ENCODE measurements at places on chromosomes 6 and 20. TPM values are rescaled to one million over a fixed set of nuclear protein-coding genes. Genes with fewer than 3 reads are reported as not detected.

- no peak for DNase-seq
Observed at GRCh38 chr20:36396847-36397630, 90.9 kb downstream of the DLGAP4 start.

DNA sequence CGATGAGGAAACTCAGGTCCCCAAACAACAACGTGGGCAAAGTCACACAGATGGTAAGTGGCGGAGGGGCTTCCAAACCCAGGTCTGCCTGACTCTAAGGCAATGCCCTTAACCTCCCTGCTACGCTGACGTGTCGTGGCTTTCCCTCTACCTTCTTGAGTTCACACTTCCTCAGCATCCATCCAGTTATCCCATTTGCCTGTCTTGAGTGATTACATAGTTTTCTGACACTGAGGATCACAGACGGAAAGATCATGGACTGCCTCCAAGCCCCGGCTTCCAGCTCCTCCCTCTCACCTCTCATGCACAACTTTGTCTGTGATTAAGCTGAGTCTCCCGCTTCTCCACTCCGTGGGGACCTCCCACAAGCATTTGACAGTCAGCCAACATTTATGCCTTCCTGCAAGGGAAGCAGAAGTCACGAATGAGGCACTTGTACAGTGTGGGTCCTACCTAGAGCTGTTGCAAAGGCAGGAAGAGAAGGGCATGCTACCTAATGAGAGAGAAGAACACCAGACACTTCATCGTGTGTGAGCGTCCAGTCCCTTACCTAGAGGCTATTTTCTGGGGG, 33.8 kb downstream of the TBC1D7 start:
- DNase-seq: peak; percentile 13

- DNase-seq: no peak
Observed at GRCh38 chr20:32240205-32240604, 32.5 kb downstream of the POFUT1 start.

TBXT gene
- not detected for total RNA-seq

MGME1 gene
- 15.1 TPM for total RNA-seq

DNA sequence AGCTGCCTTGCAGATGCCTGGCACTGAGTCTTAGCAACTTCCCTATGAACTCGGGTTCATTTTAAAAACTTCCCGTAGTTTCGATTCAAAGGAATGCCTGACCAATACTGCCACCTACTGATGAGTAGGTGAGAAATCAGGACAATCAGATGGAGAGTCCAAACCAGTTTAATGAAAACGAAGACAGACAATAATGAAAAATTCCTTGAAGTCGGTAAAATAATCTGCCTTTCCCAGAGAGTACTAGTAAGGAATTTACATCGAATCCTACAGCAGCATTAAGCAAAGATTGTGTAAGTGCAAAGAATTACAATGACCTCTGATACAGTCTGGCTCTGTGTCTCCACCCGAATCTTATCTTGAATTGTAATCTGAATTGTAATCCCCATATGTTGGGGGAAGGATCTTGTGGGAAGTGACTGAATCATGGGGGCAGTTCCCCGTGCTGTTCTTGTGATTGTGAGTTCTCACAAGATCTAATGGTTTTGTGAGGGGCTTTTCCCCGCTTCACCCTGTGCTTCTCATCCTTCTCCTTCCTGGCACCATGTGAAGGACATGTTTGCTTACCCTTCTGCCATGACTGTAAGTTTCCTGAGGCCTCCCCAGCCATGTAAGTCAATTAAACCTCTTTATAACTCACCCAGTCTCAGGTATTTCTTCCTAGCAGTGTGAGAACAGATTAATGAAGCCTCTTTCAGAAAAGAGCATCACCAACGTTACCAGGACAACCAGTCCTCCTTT, 134.4 kb downstream of the ARHGAP18 start:
- DNase-seq: no peak

DNA sequence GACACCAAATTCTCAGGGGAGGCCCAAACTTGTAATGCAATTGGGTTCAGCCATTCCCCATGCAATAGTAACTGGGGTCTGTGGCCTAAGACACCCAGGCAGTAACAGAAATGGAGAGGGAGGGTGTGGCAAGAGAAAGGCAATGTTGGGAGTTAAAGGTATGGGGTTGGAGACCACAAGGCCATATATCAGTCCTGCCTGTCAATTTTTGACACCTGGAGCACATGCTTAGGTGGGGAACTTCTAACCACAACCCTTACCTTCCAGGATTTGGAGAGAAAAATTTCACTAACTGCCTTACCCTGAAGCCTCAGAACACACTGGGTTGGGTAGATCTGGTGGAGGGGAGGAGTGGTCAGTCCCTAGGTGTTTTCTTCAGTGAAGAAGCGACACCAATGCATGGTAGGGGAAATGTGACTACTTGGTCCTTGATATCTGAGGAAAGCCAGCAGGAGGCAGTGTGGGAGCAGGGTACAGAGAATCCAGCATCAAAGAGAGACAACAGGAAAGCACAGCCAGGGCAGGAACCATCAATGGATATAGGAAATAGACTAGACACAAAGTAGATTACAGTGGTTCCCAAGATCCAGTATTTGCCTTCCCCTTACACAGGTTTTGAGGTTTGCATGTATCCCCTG, 6.8 kb upstream of the USP49 start:
- DNase-seq: no peak

UNC93A gene
- total RNA-seq: not detected

SMOC2 gene
- total RNA-seq: 26.1 TPM

VEGFA gene
- total RNA-seq: 261 TPM

RBM38 gene
- 18.2 TPM for total RNA-seq

- DNase-seq: no peak
Observed at GRCh38 chr6:52328729-52329128, 33.2 kb upstream of the PAQR8 start.

DNA sequence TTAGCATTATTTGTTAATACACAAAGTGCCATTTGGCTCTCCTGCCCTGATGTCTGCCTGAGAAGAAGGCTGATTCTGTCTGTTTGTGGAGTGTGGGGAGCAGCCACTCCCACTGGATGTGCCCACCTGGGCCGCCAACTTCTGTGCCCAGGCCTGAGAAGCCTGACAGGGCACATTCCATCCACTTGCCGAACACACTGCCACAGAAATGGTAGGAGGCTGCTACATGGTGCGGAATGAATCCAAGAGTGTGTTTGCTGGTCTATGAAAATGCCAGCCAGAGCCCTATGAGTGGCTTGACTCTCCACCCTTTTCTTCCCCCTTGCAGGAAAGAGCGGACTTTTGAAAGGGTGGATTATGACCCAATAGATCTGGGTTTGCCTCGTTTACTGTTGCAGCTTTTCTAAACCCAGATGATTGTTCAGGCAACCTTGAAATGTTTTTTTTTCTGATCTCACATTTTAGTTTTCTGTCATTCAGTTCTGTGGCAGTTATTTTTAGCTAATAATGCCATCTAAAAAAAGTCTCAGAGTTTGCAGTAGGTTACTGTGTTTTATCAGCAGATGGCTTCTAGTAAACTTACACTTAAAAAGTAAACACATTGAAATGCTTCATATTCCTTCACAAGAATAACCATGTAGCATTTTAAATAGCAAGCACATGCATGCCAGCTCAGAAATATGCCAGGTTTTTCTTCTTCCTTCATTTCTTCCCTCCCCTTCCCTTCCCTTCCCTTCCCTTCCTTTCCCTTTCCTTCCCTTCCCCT, 196.5 kb downstream of the SLC35F1 start:
- DNase-seq: no peak

DNA sequence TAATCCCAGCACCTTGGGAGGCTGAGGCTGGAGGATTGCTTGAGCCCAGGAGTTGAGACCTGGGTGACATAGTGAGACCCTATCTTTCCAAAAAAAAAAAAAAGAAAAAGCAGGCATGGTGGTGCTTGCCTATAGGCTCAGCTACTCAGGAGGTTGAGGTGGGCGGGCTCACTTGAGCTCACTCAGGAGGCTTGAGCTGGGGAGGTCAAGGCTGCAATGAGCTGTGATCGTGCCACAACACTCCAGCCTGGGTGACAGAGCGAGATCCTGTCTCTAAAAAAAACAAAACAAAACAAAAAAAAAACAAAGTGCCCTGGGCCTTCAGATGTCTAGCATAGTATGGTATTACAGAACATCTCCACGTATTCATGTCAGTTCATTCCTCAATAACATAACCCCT, 42.9 kb downstream of the ZFAND3 start:
- no peak for DNase-seq

DNA sequence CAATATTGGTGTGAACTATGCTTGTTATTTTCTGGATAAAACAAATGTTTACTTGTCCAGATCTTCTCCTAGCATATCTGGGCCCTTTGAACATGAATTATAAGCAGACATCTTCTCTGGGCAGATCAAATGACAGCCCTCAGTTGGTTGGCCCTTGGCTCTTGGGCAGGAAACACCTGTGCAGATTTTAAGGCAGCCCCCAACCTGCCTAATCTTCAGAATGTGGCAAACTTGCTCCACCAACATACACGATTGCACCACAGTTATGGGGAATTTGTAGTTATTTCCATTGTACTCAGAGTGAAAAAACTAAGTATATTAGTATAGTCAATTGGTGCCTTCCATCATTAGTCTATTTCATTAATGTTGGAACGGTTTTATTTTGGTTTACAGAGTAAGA, 94.9 kb upstream of the KCNK16 start:
- DNase-seq: no peak

DNA sequence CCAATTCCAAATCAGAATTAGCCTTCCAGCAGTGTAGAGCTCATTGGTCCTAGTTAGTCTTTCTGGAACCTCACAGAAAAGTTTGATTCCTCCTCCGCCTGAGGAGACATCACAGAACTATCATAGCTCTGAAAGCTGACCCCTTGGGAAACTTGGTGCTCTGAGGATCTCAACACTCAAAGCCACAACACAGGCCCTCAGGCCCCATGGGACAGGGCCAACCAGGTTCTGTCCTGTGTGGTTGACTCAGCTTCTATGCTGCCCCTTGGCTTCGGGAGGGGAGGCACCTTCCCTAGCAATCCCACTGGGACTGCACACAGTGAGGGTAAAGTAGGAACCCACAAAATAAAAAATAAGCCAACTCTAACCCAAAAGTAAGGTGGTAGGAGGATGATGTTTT, 237.5 kb upstream of the ECI2 start:
- no peak for DNase-seq

ID4 gene
- total RNA-seq: 32.5 TPM

GRCh38 chr6:166592821-166593220, 6.3 kb upstream of the RAMACL start:
- DNase-seq: no peak

C20orf144 gene
- not detected for total RNA-seq

GRCh38 chr6:111207141-111207858, 120.0 kb downstream of the SLC16A10 start:
- no peak for DNase-seq

GRCh38 chr6:168866534-168866933, 387.1 kb downstream of the THBS2 start:
- DNase-seq: no peak

GRCh38 chr6:128343706-128344105, 176.7 kb downstream of the PTPRK start:
- DNase-seq: no peak

- no peak for DNase-seq
Observed at GRCh38 chr6:119187596-119187995, 109.1 kb upstream of the FAM184A start.

DNA sequence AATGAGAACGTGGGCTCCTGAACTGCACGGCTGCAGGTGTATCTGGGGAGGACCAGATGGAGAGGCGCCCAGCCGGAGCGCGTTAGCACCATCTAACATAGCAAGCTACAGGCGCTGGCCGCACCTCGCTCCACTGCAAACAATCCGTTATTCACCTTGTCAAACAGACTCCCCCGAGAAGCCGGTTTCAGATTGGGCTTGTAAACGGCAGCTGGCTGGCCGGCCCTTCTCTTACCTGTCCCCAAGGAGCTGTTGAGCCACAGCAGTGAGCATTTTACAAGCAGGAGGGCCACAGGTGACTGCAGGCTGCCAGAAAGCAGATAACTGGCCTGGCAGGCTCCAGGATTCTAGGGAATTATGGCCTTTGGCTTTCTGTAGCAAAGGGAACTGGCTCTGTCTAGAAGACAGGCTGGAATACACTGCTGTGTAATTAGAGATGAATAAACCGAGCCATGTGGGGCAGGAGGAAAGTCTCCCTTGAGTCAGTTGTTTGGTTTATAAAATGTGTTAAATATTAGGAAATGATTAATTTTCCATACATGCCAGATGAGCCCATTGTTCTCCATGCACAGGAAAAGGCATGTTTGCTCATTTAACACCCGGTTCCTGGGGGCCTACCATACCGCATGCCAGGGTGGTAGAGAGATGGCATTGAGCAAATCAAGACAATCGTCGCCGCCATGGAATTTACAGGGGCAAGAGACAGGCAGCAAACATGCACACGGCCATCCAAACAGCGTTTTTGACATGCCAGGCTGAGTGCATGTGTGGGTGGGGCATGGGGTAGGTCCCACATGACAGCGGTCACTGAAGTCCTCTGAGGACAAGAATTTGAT, 159.3 kb downstream of the NFATC2 start:
- DNase-seq: no peak

- no peak for DNase-seq
Observed at GRCh38 chr20:57309544-57310115, 20.0 kb upstream of the SPO11 start.

- no peak for DNase-seq
Observed at GRCh38 chr6:135181333-135182070, 394 bp downstream of the MYB start.

GRCh38 chr6:170076466-170077165, 214.3 kb downstream of the DLL1 start:
- DNase-seq: peak; percentile 38

WFDC12 gene
- not detected for total RNA-seq

- no peak for DNase-seq
Observed at GRCh38 chr6:111625461-111626391, 20.0 kb upstream of the TRAF3IP2 start.

DNA sequence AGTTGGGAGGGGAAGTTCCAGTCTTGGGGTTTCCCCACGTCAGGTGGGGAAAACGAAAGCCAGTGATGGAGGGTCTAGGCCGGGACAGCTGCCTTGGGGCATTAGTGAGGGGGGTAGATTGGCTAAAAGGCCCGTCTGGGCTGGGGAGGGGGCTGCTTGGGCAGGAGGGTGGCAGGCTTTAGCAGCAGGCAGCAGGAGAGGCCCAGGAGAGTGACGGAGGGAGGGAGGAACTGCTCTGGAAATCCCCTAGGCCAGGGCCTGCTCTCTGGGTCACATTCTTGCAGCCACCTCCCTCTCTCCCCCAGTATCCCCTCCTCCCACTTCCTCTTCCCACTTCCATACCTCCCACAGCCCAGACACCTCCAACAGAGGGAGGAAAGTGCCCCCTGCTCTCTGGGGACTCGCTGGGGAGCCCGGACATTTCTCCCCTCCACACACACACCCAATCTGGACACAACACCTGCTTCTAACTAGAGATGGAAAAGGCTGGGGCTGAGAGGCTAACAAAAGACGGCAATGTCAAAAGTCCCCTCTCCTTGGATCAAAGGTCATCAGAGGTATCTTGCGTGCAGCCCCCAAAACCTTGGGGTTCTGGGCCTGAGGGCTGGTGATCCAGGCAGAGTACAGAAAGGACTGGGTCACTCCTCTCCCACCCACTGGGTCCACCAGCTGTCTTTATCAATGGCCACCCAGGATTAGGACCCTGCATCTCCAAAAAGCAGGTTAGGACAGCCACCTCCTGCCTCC, 1.8 kb downstream of the NFKBIE start:
- DNase-seq: no peak

TRIM10 gene
- not detected for total RNA-seq
